Activated CD4-positive, alpha-beta T cell treated with anti-CD3 and anti-CD28 coated beads, Interleukin-2, Interleukin-4, amounts not matched to agents 100 ng/mL and 50 ng/mL, durations not matched to agents 16 hours and 8 hours (primary cell): ENCODE measurements at places on chromosomes 1 and 21.

- DNase-seq: peak; percentile 65
Observed at GRCh38 chr1:206808615-206809014, 36.3 kb upstream of the IL10 start.

DNA sequence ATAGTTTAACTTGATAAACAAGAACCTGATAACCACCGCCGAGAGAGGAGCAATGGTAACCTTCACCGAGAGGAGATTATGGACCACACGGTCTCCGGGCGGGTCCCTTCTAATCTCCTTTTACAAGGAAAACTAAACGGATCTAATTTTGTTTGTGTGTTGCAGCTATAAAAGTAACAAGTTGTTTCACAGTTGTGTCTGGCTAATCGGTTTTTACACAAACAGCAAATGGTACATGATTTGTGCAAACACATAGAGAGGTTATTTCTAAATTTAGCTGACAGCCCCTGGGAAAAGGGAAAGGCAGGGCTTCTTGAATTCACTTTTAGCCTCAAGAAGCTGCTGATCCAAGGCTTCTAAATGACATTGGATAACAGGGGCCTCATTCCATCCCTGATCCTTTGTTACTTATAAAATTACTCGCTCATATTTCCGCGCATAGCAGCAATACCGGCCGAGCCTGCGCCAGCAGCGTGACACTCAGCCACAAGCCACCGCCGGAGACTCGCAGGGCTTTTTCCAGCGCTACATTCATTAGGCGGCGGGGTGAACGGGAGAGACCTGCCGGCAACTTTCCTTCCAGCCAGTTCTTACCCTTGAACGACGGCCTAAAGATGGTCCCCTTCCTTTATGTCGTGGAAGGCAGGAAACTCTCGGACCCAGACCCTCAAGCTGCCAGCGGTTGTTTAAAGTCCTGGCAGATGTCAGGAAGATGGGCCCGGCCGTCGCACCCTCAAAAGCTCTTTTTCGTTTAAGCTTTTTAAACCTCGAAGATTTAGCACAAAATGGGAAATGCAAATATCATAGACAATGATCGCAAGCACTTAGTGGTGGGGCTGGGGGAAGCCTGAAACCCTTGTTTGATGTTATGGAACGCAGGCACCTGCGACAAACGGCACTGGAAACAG is 4.4 kb downstream of the FOXD3 start:
- no peak for DNase-seq

- no peak for DNase-seq
Observed at GRCh38 chr1:75131565-75132241, 2.5 kb upstream of the LHX8 start.

- DNase-seq: no peak
Observed at GRCh38 chr1:82880506-82880905, 1079.8 kb downstream of the ADGRL2 start.

GRCh38 chr1:114112775-114113174 is 40.9 kb downstream of the SYT6 start:
- no peak for DNase-seq

GRCh38 chr1:2546515-2547209 is 9.5 kb upstream of the TNFRSF14 start:
- peak; percentile 94 for DNase-seq

GRCh38 chr1:164604541-164604940 is 45.6 kb downstream of the PBX1 start:
- DNase-seq: no peak

DNA sequence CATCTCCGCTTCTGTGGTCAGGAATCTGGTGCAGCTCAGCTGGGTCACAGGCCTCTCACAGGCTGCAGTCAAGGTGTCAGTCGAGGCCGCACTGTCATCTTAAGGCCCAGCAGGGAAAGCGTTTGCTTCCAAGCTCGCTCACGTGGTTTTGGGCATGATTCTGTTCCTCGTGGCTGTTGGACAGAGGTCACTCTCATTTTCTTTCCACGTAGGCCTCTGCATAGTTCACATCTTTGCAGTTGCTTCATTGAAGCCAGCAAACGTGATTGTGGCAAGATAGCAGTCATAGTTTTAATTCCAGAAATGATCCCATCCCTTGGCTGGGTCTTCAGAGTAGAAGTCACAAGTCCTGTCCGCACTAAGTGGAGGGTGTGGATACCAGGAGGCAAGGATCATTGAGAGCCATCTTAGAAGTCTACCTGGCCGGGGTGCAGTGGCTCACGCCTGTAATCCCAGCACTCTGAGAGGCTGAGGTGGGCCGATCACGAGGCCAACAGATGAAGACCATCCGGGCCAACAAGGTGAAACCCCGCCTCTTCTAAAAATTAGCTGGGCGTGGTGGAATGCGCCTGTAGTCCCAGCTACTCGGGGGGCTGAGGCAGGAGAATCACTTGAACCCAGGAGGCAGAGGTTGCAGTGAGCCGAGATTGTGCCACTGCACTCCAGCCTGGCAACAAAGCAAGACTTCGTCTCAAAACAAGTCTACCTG is 24.5 kb downstream of the NECAP2 start:
- no peak for DNase-seq
